ENCODE measurements at places on chromosomes 11 and 22.

- DNase-seq, result no peak
These were observed 21.6 kb upstream of the LMO1 start for GRCh38 chr11:8285228-8285627.

- DNase-seq, result no peak
These were observed 34.6 kb downstream of the FAM83F start for GRCh38 chr22:40029189-40029890.

- no peak for DNase-seq
These were observed 47.2 kb downstream of the LRFN4 start for GRCh38 chr11:66904055-66904454.

- no peak for DNase-seq
These were observed 67.2 kb downstream of the CECR2 start for GRCh38 chr22:17436382-17436980.
